ACHN (cell line): ENCODE measurements at places on chromosomes 2 and 18.

DNA sequence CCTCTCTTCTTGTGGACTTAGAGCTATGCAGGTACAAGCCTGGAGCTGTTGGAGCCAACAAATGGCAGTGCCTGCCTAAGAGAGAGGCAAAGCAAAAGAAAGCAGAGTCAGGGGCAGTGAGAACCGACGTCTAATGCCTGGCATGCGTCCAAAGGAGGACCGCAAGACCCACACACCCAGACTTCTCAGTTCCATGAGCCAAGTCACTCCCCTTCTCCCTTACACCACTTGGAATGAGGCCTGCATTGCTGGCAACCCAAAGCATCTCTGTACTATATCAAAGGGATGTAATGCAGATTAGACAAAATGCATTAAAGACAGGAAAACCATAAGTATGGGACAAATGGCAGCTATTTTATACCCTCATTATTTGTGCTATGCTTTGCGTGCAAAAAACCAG, 49.9 kb upstream of the RNU4ATAC start:
- DNase-seq: peak; percentile 85

DNA sequence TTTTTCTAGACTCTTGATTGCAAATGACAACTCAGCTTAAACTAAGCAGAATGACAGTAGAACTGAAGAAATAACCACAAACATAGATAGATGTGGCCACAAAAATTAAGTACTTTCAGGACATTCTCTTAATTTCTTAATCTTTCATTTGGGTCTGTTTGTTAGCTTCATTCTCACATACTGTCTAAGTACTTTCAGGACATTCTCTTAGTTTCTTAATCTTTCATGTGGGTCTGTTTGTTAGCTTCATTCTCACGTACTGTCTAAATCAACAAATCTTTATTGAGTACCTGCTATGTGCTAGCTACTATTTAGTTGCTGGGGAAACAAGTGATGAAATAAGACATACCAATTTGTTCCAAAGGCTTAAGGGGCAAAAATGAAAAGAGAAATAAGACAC, 35.1 kb downstream of the FAM117B start:
- no peak for DNase-seq

- DNase-seq: no peak
Observed at GRCh38 chr18:45357686-45358470, 257.4 kb upstream of the SLC14A2 start.

- peak; percentile 22 for DNase-seq
Observed at GRCh38 chr2:36965751-36966369, 476 bp downstream of the STRN start.

DNA sequence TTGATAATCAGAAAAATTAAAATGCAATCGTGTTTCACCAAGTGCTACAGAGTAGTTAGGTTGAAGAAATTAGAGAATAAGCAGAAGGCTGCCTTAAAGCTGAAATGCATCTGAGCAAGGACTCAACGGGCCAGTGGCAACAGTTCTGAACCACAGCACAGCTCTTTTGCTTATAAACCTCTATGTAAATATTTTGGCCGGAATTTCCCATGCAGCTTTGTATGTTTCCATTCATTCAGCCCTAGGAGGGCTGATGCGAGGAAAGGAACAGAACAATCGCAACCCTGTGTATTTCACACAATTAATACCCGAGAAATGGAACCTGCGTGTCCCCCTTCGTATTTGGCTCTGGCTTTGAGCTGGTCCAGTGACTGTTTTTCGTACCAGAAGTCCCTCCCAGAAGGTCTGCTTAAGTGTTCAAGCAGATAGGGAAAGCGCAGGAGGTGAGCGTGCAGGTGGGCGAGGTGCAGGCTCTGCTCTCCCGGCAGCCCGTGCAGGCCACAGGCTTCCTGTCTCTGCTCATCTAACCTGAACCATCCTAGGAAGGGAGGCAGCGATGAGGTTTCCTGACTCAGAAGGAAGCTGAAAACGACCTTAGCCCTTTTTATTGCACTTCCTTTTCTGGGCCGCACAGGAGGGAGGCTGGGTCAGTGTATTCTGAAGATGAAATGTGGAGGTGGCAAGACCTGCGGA, 67.3 kb downstream of the ASB1 start:
- DNase-seq: no peak

DNA sequence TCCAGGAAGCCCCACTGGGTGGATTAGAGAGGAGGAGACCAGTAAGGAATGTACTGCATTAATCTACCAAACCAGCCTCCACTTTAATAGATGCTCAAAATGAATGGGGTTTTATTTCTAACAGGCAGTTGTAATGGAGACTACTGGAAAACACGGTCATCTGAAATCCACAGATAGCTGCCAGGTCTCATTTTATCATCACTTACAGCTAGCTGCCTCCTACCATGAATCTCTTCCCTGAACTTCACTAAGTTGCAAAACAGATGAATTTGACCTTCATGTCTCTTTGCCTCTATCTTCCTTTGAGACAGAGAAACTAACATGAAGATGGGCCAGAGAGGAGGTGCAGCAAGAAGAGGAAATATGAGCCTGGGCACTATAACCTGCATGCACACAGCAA, 21.9 kb downstream of the ZBTB7C start:
- DNase-seq: no peak

- DNase-seq: no peak
Observed at GRCh38 chr18:50842846-50843245, 23.0 kb upstream of the MRO start.

- peak; percentile 69 for DNase-seq
Observed at GRCh38 chr2:102975996-102976975, 214.5 kb downstream of the TMEM182 start.

GRCh38 chr18:23732439-23732838, 43.2 kb downstream of the LAMA3 start:
- DNase-seq: no peak

- DNase-seq: peak; percentile 55
Observed at GRCh38 chr2:174699993-174700766, 64.1 kb downstream of the CHRNA1 start.
